ENCODE measurements at places on chromosomes 3 and 15.

DNA sequence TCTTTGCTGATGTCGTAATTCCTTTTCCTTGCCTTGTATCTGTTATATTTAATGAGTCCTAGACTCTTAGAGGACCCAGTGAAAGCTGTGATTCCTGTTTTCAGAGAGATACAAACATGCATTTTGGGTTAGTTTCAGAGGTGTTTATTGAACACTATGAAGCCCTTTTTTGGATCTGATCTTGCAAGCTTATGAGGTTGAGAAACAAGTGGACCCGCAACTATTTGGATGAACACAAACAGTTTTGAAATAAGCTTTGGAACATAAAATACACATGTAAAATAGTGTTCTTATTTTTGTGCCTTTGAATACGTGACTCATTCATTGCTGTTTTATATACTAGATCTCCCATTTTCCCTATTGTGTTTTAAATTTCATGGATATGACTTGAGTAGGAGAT lies 33.5 kb downstream of the SNRK start:
- DNase-seq, result no peak

DNA sequence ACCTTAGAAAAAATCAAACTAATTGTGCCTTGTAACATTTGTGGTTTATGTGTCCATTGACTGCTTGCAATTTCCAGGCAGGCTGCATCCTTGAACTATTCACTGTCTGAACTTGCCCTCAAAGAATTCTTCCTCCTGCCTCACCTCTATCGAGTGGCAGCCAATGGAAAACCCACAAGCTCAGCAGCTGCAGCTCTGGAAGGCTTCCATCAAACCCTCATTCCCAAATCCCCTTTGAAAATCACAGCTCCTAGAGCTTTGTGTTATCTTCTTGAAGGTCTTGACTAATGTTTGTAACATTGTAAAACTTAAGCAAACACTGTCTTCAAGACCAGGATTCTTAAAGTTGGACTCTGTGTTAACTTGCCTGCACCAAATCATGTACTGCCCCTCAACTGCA lies 81.1 kb downstream of the FILIP1L start:
- no peak for DNase-seq

DNA sequence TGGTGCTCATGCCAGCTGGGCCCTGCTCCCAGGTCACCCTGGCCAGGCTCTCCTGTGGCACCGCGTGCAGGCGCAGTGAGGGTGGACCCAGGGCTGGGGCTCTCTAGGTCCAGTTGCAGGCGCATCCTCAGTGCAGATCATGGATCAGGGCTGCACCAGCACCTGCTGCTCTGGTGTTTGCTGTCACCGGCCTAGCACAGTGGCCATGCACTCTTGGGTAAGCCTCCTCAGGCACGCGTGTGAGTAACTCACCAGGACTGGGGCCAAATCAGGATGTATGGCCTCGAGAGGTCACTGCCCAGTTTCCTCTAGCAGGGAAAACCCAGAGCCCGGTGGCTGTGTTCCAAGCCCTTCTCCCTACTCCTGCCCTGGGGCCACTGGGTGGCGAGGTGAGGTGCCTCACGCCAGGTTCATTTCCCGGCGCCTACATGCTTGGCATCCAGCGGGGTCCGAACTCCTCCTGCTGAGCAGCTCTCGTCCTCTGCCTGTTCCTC lies 45.5 kb upstream of the SLC41A3 start:
- peak; percentile 5 for DNase-seq

- no peak for DNase-seq
These were observed 161.2 kb upstream of the SYNPR start for GRCh38 chr3:63116922-63117321.

- peak; percentile 88 for DNase-seq
These were observed 101.5 kb downstream of the FBLN2 start for GRCh38 chr3:13650210-13651056.

DNA sequence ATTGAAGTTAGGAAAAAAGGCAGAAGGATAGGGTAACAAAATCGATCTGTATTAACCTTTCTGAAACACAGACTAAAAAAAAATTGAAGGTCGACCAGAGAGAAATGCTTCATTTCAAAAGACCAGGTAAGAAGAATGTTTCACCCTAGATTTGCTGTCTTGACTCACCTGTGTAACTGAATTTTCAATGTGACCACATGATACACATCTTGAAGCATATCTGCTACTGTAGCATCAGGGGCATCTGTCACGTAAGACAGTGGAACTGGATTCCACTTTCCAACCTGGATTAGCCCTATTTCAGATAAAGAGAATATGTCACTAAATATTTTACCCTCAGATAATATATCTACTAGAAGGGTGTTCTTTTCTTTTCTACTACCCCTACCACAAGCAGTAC lies 9.3 kb downstream of the SATB1 start:
- DNase-seq, result no peak

DNA sequence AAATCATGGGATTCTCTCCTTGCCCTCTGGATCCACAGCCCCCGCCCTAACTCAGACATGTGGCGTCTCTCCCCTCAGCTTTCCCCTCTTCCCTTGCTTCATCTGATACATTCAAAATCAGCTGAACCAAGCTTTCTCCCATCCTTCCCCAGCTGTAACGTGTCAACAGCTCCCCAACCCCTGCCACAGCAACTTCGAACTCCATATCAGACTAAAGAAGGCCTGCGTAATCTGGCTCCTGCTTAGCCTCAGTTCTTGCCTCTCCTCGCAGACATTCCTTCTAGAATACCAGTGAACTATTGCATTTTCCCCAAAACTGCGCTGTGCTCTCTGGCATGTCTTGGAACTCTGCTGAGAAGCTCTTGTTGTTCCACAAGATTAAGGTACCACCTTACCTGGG lies 18.3 kb downstream of the B4GALT4 start:
- DNase-seq, result no peak

DNA sequence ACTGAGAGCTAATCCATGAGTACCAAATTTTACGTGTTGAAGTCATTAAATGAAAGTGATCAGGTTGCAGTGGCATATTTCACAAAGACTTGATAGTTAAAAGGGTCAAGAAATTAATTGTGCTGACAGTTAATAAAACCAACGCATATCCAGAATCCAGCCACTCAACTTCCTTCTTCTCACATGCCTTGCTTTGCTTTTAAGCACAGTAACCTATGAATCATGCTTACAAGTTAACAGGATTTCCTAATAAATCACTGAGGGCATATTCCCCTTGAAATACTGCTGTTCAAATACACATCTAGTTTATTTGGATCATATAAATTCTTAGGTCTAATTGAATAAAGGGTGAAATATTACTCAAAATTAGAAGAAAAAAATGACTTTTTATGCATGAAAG lies 801.5 kb upstream of the EPHA6 start:
- no peak for DNase-seq

GRCh38 chr3:127161236-127161635 lies 31.7 kb upstream of the PRR23E start:
- peak; percentile 1 for DNase-seq

GRCh38 chr3:122646146-122646988 lies 34.3 kb upstream of the PARP14 start:
- DNase-seq, result peak; percentile 31

- DNase-seq, result no peak
These were observed 30.6 kb upstream of the SLC2A2 start for GRCh38 chr3:171057072-171057471.

DNA sequence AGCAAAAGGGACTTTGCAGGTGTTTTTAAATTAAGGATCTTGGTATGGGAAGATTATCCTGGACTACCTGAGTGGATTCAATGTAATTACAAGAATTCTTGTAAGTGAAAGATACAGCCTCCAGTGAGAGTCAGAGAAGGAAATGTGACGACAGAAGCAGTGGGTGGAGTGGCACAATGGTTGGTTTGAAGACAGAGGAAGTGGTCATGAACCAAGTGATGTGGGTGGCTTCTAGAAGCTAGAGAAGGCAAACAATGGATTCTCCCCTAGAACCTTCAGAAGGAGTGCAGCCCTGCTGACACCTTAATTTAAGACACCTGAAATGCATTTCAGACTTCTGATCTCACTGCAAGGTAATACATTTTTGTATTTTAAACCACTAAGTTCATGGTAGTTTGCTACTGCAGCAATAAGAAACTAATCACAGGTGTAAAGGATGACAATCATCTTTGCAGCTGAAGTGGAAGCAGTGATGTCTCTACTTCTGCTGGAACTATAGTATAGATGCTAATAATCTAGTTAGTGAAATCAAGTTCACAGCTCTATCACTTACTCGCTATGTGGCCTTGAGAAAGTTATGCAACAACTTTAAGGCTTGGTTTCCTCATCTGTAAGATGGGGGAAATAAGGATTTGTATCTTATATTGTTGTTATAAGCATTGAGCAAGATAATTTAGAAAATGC lies 403.4 kb upstream of the SUCLG2 start:
- DNase-seq, result peak; percentile 78

GRCh38 chr15:66153549-66154415 lies 99.8 kb downstream of the MEGF11 start:
- no peak for DNase-seq

GRCh38 chr3:177212278-177212610 lies 15.0 kb upstream of the TBL1XR1 start:
- no peak for DNase-seq

- peak; percentile 63 for DNase-seq
These were observed 447 bp upstream of the SHQ1 start for GRCh38 chr3:72848703-72849081.

DNA sequence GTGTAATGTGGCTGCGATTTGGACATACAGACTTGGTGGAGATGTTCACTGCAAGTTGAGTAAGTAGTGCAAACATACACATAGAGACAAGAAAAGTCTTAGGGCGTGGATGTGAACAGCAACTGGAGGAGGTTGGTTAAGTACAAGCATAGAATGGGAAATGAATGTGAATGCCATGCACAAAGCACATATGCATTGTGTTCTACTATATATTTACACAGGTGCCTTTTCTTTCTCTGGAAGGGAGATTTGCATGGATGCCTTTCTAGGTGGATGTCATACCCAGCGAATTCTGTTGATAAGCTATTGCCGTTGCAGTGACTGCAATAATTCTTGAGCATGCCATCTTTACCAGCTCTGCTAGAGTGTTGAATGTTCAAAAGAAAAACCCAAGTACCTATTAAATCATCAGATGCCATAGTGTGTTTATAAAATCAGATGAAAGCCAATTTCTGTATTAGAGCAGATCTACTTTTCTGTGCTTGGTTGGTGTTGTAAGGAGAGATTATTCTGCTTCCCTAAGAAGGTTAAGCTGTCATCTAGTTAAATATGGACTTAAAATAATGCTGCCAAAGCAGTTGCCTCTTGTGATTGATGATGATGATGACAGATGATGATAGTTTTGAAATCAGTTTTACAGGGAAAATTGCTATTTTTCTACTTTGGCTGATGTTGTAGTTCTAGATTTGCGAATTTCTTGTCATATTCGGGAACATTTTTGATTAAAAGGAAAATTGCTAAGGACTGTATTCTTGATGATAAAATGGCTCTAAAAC lies 148.4 kb downstream of the CNTN4 start:
- no peak for DNase-seq

GRCh38 chr15:51799282-51800252 lies 29.9 kb upstream of the TMOD3 start:
- no peak for DNase-seq

DNA sequence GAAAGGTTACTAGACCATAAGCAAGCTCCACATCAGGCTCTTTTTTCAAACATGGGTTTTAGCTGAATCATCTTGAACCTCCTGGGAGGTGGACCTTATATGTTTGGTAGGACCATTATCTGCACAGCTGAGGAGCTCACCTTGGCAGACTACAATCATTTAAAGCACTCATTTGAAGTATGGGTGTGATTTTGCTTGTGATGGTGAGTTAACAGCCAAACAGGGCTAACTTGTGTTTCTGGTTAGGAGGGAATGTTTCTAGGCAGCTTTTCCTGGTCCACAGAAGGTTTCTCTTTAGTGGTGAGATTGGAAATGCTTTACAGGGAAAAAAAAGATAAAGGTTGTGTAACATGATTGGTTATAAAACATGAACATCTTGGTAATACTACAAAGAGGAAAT lies 61.8 kb downstream of the ARHGEF26 start:
- DNase-seq, result no peak

DNA sequence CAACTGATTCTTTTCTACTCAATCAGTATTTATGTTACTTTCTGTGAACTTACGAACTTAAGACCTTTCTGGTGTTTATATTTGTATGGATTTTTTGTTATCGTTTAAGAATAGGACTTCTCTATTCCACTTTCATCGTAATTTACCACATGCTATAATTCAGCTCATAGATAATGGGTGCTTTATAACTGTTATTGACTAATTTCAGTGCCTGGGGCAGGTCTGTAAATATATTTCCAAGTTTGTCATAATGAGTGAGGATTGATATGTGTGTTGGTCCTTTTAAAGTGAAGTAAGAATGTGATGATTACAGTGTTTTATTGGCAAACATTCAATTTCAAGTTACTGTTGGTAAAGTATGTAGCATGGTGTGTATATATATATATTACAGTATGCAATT lies 1.8 kb upstream of the NAALADL2 start:
- DNase-seq, result no peak

DNA sequence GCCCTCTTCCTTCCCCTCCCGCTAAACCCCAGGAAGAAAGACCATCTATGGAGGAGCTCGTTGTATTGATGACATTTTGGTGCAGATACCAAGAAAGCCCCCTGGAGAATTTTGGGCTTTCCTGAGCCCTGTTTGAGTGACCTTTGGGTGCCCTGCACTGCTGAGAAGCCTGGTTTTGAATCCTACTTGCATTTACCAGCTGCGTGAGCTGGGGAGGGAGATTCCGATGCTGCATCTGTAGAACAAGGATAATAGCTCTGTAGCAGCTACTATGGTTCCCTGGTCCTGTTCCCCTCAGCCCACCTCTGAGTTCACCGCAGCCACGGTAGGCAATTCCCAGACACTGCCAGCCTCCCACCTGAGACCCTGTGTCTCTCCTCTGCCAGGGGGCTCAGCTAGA lies 5.2 kb downstream of the APOD start:
- DNase-seq, result no peak

- DNase-seq, result no peak
These were observed 368.6 kb upstream of the C2CD4B start for GRCh38 chr15:62533687-62534086.

- DNase-seq, result no peak
These were observed 35.5 kb downstream of the GADL1 start for GRCh38 chr3:30858894-30859389.

GRCh38 chr15:63012444-63012843 lies 30.1 kb upstream of the TPM1 start:
- DNase-seq, result no peak

GRCh38 chr3:26460985-26461384 lies 161.6 kb upstream of the LRRC3B start:
- no peak for DNase-seq

DNA sequence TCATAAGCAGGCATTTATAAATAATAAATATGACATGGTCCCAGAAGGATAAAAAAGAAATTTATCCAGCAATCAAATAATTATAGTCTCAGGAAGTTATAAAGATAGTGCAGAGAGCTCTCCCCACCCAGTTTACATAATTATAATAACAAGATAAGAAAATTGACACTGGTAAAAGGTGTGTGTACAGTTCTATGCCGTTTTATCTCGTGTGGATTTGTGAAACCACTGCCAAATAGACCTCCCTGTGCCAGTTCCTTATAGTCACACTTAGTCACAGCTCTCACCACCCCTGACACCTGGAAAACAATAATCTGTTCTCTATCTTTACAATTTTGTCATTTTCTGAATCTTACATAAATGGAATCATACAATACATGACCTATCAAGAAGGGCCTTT lies 320.1 kb downstream of the KBTBD8 start:
- no peak for DNase-seq
